GOT3 (cell line): ENCODE measurements at places on chromosomes 5 and 9.

DNA sequence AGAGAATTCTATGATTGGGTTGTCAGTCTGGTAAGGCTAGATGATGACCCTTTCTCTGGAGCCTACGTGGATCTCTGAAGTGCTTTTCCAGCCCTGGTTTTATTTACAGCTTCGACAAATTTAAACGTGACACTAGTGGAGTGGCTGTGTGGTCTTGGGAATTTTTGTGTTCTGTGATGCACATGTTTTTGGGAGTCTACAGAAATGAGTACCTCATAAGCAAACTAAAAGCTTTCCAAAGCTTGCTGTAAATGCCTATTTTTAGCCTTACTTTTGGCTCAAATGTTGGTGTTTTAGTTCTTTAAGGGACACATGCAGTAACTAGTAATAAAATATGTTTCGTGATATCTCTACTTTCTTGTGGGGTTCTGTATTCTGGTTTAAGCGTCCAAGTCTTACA, 3.3 kb downstream of the LARP1 start:
- no peak for DNase-seq

- DNase-seq = no peak
Observed at GRCh38 chr9:74172874-74173273, 324.3 kb upstream of the RORB start.

GRCh38 chr9:128689293-128689774, 312 bp downstream of the SET start:
- DNase-seq = no peak

DNA sequence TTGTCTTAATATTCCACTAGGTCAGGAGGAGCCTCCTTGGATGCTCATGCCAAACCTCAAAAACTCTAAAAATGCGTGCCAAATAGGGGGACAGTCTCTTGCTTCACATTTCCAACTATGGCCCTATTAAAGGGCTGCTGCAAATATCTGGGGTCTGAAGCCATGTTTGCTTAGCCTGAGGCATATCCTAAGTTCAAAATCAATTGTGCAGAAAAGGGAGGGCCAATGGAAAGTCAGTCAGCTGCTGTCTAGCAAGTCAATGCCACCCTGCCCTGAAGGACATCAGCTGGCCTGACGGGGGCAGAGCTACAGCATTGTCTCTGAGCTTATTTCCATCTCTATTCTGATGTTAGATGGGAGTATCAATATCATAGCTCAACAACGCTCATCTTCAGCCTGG, 93.6 kb downstream of the SH3TC2 start:
- no peak for DNase-seq

GRCh38 chr9:5489630-5490490, 20.5 kb upstream of the PDCD1LG2 start:
- no peak for DNase-seq

DNA sequence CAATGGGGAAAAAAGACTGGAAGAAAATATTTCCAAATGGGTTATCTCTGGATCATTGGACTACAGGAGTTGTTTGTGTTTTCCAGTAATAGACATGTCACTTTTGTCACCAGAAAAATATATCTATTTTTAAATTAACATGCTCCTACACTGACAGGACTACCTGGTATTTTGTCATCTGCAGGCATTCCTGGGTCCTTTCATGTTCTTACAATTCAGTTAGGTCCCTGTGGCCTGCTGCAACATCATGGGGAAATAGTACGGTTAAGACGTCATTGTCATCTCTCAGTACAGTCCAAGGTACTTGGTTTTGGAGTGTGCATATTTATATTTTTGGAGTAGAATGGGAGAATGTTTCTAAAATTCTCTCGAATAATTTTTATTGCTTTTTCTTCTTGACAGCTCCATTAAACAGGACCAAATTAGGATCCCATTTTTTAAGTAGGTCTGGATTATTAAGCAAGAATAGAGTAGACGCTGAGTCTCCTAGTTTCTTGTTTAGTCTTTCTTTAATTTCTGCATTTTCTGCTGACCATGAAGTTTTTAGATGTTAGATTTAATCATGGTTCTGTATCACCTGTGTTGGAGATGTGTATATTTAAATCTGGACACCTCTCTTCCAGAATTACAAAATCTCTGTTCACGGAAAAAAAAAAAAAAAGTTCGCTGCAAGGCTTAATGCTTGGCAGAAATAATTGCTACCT, 46.9 kb downstream of the SLC22A5 start:
- DNase-seq = no peak

- no peak for DNase-seq
Observed at GRCh38 chr9:6887051-6887450, 129.3 kb downstream of the KDM4C start.

DNA sequence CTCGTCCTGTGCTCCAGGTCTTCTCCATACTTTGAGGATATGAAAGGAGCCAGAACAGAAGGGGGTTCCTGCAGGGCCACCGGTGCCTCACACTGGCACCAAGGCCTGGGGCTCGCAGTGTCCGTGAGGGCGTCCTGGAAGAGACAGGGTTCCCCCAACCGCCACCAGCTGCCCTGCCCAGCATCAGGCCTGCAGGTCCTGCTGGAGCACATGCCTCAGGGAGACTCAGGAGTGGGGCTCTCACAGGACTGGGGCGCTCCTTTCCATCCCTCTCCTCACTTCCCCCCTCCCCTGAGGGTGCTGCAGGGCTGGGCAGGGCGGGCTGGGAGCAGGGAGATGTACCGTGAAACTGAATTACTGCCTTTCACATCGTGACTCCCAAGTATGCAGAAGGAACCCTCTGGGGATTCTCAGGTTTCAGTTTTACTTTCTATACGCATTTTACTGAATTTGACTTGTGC, 31.7 kb downstream of the CEP72 start:
- no peak for DNase-seq

- no peak for DNase-seq
Observed at GRCh38 chr5:132065951-132066701, 5.7 kb downstream of the IL3 start.

GRCh38 chr9:114805670-114806525, at the start of gene TNFSF15:
TSS of gene TNFSF15 (minus strand) at chr9:114806039. CDS start at chr9:114806012, 27 bp downstream.
- no peak for DNase-seq

DNA sequence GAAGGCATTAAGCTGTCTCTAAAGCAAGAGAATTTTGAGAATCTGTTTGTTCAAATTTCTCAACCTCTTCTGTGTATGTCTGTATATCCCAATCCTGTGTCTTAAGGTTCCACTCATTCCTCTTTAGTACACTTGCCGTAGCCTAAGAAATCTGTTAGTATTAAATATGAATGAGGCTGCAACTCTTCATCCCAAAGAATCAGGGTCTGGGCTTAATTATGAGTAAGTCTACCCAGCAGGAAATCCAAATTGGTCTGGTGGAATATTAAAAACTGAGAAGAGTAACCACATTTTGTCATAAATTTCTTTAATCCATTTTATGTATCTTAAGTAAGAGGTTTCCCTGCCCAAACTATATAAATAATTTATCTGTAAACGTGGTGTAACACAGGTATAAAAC, 1171.2 kb downstream of the CDH12 start:
- DNase-seq = no peak

DNA sequence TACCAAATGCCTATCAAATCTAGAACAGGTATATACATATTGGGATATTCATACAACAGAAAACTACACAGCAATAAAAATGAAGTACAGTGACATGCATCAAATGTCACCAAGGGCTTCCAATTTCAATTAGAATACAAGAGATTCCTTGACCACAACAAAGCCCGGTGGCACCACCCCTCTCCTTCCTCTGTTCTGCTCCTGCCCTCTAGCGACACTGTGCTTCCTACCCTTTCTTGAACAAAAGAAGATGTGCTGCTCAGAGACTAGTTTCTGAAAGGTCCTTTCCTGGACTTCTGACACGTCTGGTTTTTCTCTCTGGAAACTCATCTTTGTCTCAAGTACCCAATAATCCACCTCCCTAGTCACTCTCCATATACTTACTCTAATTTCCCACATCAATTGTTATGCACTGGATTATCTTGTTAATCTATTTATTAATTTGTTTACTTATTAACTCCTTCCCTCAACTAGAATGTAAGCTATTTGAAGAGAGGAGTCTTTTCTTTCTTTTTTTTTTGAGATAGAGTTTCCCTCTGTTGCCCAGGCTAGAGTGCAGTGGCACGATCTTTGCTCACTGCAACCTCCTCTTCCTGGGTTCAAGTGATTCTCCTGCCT, 70.4 kb upstream of the CTSV start:
- no peak for DNase-seq

- no peak for DNase-seq
Observed at GRCh38 chr5:62306896-62307689, 1.1 kb downstream of the KIF2A start.

DNA sequence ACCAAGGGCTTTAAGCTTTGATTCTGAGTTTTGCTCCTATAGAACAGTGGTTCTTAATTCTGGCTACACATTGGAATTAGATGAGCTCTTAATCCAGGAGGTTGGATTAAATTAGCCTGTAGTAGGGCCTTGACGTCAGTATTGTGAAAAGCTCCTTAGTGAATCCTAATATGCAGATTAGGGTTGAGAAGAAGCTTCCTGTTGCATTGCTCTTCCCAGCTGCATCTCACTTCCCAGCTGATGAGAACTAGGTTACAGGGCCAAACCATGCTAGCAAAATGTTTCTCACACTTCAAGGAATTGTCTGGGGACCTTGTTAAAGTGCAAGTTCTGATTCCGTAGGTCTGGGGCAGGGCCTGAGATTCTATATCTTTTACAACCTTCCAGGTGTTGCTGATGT, 300.0 kb downstream of the ZSWIM6 start:
- DNase-seq = no peak

DNA sequence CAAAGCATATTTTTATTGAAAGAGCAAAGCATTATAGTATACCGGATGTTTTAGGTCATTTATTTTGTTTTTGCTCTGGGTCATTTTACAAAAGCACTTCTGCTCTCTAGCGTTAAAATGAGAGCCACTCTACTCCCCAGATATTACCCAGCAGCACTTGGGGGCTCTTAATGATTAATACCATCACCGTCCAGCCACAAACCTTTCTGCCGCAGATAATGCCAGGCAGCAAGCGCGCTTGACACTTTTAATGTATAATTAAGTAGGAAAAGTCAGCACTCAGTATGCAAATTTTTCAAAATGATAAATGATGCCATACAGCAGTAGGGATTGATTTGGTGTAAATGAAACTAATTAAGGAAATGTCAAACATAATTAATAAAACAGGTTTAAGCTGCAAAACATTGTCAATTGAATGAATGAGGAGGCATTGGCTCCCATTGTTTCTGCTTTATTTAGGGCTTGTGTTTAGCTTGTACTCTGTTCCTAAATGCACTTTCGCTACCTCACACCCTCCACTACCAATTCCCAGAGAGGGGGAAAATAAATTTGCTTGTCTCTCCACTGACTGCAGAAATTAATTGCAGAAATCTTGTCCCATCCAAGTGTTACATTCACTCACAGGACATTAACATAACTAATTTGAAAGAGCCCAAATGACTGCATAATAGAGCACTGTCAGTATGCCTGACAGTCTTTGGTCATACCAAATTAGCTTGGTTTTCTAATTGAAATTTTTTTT, 358.8 kb upstream of the ARRDC3 start:
- no peak for DNase-seq

GRCh38 chr9:6911901-6912638, 154.3 kb downstream of the KDM4C start:
- no peak for DNase-seq

DNA sequence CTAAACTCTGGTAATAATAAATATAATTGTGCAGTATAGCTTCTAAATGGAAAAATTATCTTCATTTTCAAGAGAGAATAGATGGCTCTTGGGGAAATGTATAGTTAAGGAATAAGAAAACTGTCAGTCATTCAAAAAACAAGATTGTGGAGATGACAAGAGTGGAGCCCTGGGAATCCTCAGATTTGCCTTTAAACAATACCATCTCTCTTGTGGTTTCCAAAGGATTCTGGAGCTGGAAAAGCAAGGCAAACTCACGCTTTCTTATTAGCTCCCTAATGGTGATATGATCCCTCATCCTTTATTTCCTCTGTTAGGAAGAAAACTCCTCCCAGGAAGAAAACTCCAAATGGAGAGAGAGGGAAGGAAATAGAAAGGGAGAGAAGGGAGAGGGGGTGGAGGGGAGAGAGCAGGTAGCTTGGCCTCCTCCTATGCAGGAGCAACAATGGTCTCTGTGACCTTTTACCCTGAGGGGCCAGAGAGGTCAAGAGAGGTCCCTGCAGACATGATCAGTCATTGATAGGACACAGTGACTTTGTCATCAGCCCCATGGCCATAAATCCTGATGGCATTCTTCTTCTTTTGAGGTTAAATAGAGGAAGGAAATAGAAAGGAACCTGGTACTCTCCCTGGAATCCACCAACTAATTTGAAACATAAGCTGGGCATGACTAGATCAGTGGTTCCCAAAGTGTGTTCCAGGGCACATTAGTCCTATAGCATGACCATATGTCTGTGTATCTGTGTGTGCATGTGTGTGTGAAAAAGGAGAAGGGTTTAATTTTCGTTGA, 312.2 kb downstream of the ARRDC3 start:
- DNase-seq = no peak

DNA sequence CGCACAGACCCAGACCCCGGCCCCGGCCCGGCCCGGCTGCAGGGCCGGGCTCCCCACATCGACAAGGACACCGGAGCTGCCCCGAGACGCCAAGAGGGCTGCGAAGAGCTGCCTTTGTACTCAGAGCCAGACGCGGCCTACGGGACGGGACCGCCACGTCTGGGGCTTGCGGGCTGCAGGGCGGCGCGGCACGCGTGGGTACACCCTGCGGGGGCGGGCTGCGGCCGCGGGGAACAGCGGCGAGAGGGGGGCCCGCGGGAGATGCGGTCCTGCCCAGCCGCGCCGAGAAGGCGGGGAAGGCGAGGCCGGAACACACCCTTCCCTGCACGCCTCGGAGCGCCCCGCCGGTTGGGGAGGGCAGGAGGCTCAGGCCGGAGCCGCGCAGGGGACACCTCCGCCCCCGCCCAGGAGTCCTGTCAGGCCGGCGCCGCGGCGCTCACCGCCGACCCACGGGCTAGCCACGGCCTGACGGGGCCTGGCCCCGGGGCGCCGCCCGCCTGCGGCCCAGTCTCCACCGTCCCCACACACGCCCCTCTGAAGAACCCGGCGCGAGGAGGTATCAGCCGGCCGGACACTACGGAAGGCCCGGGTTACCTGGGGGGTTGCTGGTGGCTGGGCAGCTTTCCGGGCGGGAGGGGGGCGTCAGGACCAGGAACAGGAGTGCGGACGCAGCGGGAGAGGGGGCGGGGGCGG, 478 bp downstream of the RAB14 start:
- no peak for DNase-seq

- DNase-seq = no peak
Observed at GRCh38 chr5:75335952-75336614, 937 bp upstream of the HMGCR start.

- DNase-seq = no peak
Observed at GRCh38 chr9:38431116-38431515, 6.9 kb upstream of the IGFBPL1 start.

DNA sequence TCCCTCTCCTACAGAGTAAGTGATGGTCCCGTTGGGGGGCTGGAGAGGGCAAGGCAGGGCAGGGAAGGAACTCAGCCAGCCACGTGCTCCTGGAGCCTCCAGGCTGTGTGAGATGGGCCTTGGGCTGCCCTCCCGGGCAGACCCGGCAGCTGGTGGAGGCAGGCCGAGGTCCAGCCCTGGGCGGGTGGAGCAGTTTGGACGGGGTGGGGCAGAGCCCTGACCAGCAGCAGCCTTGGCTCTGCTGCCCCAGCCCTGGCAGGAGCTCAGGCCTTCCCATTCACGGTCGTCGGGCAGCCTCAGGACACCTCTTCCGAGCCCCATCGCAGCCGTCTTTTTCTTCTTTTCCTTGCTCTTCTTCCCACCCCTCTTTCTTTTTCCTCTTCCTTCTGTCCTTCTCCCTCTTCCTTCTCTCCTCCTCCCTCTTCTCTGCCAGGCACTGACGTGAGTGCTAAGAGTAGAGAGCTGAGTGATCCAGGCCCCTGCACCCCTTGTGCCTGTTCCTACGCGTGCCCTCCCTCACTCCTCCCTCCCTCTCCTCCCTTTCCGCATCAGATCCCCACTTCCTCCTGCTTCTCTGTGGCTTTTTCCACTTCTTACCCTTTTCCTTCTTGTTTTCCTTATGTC, 42.8 kb downstream of the AMBP start:
- no peak for DNase-seq
